Pulmonary artery endothelial cell (primary cell): ENCODE measurements at places on chromosomes 5 and 9. TPM values are rescaled to one million over a fixed set of nuclear protein-coding genes. Genes with fewer than 3 reads are reported as not detected.

GRCh38 chr9:19146441-19147024 lies 19.2 kb upstream of the PLIN2 start:
- no peak for DNase-seq

GRCh38 chr5:157719245-157719644 lies 12.0 kb upstream of the THG1L start:
- DNase-seq: no peak

EQTN gene
- not detected in 2 replicates for total RNA-seq

CER1 gene
- total RNA-seq: not detected in 2 replicates

DMGDH gene
- 0.20 and 0.25 TPM in 2 replicates for total RNA-seq

GRCh38 chr5:64576250-64576649 lies 70.4 kb downstream of the RGS7BP start:
- no peak for DNase-seq

DNA sequence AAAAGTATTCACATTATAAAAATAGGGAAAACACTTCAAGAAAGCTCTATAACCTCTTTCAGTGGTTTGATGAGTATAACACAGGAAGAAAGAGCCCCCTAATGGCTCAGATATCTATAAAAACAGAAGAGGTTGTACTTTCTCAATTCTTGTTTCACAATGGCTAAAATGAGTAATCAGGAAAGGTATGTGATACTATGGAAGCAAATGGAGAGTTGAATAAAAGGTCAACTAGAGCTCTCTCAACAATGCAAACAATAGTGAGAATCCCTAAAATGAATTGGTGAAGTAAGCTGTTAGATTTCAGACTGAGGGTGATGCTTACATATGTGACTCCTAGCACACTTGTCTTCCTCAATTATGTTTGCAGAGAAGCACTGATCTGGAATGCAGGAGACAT lies 584.6 kb upstream of the CDH18 start:
- no peak for DNase-seq

DNA sequence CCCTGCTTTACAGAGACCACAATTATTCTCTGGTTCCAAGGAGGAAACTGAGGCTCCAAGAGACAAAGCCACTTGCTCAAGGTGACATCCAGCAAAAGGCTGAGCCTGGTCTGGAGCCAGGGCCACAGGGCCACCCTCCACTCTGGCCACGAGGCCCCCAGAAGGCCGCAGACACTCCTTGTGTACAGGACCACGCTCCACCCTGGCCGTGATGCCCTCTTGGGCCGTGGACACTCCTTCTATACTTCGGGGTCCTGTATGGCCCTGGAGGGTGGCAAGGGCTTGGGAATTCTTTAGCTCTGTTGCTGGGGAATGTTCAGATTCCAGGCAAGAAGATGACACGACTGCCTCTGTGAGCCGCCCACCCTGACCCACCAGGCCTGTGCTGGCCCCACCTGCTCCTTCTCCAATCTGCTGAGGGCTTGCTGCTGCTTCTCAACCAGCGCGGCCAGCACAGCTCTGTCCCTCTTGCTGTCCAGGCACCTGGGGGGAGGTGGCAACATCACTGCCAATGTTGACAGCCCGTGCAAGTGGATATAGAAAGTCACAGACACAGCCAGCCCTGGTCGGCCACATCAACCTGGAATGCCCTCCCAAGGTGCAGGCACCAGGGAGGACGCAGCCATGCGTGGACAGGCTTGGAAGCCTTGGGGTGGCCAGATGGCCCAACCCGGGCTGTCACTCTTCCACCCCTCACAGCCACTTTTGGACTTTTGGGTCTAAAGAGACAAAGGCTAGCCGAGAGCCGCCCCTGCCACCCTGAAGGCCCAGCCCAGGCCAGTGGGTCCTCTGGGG lies 20.1 kb upstream of the QSOX2 start:
- DNase-seq: no peak

GRCh38 chr9:114030364-114030763 lies 47.7 kb downstream of the AMBP start:
- DNase-seq: no peak
